ENCODE measurements at places on chromosomes 7 and 10.

DNA sequence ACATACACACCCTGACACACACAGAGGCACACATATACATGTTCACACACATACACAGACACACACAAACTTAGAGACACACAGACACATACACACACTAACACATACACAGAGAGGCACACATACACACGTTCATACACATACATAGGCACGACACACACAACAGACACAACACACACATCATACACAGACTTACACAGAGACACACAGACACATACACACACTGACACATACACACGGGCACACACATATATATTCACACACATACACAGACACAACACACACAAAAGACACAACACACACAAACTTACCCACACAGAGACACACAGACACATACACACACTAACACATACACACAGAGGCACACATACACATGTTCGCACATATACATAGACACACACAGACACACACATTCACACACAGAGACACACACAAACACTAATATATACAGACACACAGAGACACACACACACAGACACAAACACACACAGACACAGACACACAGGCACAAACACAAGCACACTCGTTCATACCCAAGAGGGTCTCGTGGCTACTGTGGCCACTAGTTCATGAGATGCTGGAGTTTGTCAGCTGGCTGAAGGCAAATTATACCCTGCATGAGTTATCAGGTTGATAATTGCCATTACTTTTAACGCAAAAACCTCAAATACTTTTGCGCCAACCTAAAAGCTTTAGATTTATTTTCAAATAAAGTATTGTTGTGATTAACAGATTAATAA, 17.7 kb upstream of the KLF6 start:
- no peak for DNase-seq

DNA sequence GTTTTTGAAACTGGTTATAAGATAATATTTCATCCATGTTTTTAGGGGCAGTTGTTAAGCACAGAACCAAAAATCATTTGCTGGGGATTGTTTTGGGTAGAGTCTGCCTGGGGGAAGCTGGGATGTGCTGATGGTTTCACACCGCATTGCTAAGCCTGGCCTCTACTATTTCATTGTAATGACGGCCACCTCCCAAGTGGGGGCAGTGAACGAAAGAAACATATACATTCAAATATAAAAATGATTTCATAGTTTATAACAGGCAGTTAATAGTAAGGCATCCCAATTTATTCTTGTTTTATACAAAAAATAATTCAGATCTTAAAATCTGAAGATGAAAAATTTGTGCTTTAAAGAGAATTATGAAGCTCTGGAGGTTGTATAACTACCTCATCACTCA, 750.8 kb downstream of the REEP3 start:
- DNase-seq = no peak

- no peak for DNase-seq
Measured at GRCh38 chr10:69337296-69338132, 59.2 kb downstream of the HK1 start.

DNA sequence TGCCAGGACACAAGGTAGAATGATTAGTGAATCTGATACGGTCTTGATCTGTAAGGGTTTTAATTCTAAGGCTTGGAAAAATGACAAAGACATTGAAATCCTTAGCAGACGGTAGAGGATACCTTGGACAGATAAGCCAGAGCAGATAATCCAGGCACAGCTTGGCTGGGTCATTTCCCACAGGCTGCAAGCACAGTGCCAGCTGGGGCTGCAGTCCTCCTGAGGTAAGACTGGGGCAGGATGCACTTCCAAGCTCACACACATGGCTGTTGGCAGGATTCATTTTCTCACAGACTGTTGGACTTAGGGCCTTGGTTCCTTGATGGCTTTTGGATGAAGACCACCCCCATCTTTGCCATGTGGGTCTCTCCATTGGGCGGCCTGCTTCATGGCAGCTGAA, 63.2 kb upstream of the BMPER start:
- DNase-seq = no peak

All from cardiac muscle cell (in vitro differentiated cells and primary cell).